H54 (cell line): ENCODE measurements at places on chromosomes 2 and 18.

GRCh38 chr2:101827246-101827645 lies 129.7 kb downstream of the MAP4K4 start:
- DNase-seq: peak; percentile 52

DNA sequence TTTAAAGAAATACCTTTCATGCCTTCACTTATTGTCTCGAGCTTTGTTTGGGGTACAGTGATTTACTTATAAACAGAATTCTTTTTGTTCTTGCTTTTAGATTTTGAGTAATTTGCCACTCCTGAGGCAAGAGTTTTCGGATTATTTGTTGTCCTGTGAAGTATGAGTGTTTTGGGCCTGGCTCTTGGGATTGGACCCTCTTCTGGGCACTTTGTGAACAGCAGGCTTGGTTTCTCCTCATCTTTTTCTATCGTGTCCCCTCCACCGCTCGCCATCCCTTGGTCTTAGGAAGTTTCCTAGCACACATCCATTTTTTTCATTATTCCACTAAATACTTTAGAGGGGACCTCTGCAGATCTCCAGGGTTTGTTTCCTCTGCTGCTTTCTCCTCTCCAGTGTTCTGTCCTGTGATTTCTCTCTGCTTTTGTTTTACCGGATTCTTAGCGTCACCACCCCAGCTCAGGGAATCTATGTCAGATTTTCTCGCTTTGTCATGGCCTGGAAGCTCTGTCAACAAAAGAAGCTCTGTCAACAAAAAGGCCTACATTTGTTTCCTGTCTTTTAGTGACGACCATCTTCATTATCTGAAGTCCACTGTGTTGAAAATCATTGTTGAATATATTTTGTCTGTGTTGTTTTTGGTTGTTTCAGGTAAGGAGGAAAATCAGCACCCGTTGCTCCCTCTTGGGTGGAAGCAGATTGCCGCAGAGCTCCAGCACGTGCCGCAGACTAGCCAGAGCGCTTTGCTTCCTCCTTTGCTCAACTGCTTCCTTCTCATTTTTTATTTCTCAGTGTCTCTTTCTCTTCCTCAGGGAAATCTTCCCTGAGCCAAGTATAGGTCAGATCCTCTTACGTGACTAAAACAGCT lies 27.8 kb downstream of the ANKRD62 start:
- no peak for DNase-seq

GRCh38 chr2:168601741-168602140 lies 145.7 kb downstream of the CERS6 start:
- DNase-seq: no peak

DNA sequence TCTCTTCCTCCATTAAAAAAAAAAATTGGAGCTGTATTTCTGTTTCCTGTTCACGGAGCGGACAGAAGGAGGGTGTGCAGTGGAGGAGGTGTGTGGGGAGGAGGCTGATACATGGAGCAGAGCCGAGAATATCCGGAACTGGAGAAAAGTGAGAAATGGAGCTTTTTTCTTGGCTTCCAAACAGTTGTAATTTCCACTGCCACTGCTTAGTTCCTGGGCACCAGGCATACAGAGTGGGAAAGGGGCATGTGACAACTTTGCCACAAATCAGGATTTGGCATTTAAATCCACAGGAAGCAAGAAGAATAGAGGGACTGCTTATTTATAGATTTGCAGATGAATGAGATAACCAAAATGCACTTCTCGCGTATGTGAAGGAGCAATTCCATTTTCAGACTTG lies 71.2 kb downstream of the BCL11A start:
- DNase-seq: no peak

GRCh38 chr2:54723996-54724559 lies 616 bp downstream of the EML6 start:
- DNase-seq: no peak
